ENCODE measurements at places on chromosomes 6 and 20.

DNA sequence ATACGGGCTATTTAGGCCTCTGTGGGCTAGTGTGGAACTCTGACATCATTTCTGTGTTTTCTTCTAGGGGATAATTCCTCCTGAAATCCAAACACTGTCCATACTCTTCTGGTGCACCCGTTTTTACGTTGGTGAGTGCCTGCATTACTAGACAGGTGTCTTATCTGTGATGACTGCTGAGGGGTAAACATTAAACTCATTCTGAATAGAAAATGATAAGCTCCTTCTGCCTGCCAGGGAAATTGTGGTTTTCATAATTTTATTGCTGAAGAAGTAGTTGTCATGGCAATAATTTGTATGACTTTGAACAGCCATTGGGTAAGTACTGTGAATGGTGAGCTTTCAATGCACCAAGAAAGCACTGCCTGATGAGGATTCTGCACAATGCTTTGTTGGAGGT is 705.6 kb downstream of the UTRN start:
- DNase-seq, result no peak

DNA sequence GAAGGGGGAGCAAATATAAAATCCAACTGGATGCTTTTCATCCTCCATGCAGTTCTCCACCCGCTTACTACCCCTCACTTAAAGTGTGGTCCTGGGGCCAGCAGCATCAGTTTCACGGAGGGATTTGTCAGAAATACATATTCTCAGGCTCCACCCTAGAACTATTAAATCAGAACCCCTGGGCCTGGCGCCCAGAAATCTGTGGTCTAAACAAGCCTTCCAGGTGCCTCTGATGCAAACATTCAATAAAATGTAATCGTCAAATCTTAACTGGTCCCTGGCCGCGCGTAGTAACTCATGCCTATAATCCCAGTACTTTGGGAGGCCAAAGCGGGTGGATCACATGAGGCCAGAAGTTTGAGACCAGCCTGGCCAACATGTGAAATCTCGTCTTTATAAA is 47.7 kb downstream of the ATXN1 start:
- DNase-seq, result no peak

- no peak for DNase-seq
Observed at GRCh38 chr6:43851204-43851865, 81.3 kb downstream of the VEGFA start.

DNA sequence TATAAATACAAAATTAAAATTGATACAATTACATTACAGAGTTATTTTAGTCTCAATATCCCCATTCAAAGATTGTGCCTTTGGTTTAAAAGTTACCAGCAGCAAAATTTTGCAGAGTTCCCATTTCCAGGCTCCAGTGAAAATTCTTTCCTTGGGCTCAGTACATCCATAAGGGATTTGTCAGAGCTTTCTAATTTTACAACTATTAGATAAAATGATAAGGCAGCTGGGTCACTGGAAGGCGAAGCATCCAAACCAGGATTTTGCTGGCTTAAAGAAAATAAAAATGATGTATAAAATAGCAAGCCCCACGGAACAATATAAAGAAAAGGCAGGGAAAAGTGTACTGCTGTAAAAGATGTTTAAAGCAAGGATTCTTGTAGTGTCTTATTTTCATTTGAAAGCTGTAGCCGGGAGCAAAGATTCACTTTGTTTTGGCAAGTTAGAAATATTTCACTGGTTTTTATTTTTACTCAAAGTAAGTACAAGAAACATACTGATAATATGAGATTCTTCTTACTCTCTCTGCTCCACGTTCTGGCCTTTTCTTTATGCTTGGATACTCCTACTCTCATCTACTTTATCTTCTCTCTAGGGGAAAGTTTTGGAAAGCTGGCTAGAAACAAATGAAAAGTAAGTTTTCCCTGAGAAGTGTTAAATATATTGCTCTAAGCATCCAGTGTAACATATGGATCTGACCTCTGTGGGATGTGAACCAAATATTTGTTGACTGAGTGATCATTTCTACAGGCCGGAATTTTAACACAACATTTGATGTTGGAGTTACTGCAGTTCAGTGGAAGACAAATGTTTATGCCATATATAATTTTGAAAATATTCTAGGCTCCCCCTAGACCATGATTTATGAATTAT is 488.4 kb downstream of the PHF3 start:
- no peak for DNase-seq

GRCh38 chr20:1805161-1805581 is 90.0 kb upstream of the SIRPA start:
- DNase-seq, result no peak

DNA sequence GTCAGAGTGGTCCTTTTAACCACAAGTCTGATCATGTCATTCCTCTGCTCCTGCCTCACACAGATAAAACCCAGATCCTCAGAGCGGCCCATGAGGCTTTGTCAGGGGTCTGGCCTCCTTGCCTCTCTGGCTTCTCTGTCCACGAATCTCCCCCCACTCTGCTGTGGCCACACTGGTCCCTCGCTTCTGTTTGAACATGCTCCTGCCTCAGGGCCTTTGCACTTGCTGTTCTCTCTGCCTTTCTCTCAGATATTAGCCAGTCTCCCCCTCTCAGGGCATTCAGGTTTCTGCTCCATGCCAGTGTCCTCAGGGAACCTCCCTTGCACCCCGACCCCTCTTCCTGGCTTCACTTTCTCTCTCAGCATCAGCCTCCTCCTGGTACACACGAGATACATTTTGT is 518.5 kb downstream of the PREX1 start:
- DNase-seq, result no peak

All from D721Med (cell line).